ENCODE measurements at places on chromosomes 13 and 19.

DNA sequence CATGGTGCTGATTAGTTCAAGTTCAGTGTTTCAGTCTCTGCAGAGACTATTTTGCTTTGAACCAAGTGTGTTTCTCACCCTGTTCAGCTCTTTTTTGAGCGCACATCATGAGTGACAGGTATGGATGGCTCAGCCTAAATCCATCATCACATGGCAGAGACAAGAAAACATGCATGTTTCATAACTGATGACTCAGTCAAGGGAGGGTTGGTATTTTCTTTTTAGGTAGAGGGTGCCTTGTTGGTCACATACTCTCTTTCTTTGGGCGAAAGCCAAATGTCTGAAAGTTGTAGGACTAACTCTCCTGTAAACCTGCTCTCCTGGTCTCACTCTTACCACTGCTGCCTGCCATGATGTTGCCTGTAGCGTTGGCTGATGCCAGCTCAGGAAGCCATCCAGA lies 48.1 kb upstream of the RAP2A start:
- no peak for DNase-seq

DNA sequence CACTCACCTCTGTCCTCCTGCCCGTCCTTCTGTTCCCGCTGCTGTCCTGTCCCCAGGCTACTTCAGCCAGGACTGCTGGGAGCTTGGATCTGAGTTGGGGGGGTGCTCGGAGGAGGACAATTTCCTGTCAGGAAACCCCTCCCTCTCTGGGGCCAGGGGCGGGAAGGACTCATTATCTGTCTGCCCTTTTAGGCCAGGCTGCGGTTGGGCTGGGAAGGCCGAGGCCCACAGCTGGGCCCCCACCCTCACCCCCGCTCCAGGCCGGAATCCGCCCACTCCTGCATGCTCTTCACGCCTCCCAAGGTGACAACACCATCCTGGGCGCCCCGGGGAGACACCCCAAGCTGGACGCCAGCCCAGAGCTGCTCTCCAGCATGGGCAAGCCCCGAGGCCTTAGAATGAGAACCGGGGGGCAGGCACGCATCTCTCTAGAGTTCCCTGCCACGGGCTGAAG lies at the start of gene EXOC3L2:
TSS of gene EXOC3L2 (minus strand) at position 74 of the 454 bp plus-strand sequence. CDS start 6,362 bp downstream, outside the sequence.
- no peak for DNase-seq

GRCh38 chr13:44867825-44868224 lies 121.4 kb downstream of the NUFIP1 start:
- DNase-seq = no peak

GRCh38 chr13:29877456-29878078 lies 27.1 kb upstream of the UBL3 start:
- no peak for DNase-seq

GRCh38 chr13:45768656-45769479 lies 66.7 kb downstream of the CBY2 start:
- DNase-seq = no peak

- no peak for DNase-seq
Observed at GRCh38 chr13:67574320-67575233, 344.4 kb upstream of the PCDH9 start.

DNA sequence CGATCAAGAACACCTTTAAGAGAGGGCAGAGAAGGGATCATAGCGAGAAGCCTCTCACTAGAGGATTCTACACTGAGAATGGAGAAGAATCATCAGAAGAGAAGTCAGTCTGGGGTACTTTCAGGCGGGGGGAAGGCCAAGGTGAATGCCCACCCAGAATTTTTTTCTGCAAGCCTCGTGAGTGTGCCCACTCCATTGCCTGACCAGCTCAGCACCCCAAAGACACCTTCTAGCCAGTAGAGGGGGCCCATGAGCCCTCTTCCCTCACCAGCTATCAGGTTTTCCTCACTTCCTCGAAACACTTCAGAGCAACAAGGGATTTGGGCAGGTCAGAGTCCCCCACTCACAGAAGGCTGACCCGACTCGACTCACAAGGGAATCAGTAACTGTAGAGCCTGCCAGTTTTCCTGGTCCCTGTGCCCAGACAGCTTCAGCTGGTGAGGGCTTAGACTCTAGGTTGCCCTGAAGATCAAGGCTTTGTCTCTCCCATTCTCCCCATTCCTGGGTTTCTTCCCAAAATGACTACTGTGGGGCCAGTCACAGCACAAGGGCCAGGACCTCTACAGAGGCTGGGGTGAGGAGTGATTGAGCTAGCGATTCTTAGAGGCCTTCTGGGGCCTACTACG lies 18.4 kb downstream of the NLRP13 start:
- no peak for DNase-seq

DNA sequence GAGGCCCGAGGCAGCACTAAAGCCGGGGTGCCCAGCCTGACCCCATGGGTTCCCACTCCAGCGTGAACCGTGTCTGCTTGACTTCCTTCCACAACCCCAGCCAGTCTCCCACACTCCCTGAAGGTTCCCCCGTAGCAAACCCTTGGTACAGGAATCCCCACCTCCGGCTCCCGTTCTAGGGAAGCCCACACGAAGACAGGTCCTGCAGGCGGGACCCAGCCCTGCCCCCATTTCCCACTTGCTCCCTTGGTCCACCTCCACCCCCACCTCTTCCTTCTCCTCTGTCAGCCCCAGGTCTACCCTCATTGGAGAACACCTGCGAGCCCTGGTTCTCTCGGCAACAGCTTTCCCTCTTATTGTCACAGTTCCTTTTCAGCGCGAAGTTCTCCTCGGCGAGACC lies 23.9 kb downstream of the C19orf81 start:
- DNase-seq = no peak

DNA sequence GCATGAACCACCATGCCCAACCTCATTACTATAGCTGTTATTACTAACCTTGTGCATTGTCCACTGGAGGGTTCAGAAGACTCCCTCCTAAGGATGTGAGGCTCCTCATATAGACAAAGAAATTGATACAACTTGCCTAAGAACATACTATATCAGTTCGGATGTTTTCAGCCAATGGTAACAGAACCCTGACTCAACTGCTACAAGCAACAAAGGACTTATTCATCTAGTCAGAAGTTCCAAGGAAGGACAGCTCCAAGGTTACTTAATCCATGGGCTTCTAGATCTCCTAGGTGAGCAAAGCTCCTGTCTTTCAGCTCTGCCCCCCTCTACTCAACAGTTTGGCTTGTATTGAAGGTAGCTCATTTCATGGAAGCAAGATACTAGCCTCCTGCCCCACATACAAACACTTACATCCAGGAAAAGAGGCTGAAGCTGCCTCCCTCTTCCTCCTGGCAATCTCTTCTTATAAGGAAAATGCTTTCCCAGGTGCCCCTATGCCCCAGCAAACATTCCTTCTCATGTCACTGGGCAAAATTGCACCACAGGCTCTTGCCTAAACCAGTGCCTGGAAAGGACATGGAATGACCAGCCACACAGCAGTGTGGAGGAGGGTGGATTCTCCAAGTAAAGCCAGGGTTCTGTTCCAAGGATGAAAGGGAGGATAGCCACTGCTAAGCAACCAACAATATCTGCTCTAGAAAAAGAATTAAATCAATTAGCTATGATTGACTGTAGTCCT lies 497.8 kb downstream of the FOXO1 start:
- no peak for DNase-seq

DNA sequence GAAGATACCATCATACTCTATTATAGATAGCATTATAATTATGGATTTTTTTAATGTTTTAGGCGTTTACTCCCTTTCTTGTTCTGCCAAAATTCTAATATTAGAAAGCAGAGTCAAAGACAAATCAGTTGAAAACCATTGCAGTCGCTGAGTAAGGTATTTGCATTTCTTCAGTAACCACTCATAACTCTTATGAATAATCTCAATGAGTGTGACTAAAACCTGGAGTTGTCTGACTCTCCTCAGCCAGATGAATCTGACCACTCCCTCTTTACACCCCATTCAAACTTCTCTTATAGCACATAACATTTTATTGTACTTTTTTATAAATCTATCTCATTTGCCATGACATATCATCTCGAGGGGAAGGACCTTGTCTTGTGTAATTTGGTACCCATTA lies 1006.5 kb downstream of the DIAPH3 start:
- DNase-seq = no peak

- no peak for DNase-seq
Observed at GRCh38 chr13:84431646-84432045, 549.4 kb upstream of the SLITRK1 start.

GRCh38 chr19:16527971-16528521 lies 14.2 kb downstream of the CHERP start:
- no peak for DNase-seq

DNA sequence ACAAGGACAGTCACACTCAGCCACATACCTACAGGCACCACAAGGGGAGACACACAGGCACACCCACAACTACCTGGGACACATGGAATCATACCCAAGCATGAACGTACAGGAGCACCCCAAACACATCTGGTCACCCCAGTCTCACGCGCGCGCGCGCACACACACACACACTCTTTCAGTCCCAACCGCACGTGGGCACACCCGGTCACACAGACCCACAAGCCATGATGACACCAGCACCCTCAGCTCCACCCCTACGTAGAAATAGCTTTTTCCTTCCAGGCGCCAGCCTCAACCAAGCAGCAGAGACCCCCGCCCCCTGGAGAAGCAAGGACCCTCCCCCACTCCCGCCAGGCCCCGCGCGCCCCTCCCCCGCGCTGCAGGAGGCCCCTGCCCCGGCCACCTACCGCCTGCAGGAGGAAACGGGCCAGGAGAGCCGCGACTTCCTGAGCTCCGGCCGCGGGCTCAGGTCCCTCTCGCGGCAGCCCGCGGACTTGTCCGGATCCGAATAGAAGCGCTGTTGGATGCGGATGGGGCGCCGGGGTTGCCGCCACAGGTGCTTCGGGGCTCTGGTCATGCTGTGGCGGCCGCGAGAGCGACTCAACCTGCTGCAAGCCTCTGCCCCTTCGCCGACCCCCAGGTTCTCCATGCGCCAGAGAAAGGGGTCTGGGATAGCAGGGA lies 6.4 kb upstream of the PDE4C start:
- DNase-seq = no peak

GRCh38 chr13:23440821-23441618 lies 7.5 kb upstream of the SACS start:
- DNase-seq = no peak

- DNase-seq = no peak
Observed at GRCh38 chr19:21588065-21588601, 82.7 kb downstream of the ZNF429 start.

GRCh38 chr13:100828226-100828625 lies 153.6 kb upstream of the TMTC4 start:
- DNase-seq = no peak

DNA sequence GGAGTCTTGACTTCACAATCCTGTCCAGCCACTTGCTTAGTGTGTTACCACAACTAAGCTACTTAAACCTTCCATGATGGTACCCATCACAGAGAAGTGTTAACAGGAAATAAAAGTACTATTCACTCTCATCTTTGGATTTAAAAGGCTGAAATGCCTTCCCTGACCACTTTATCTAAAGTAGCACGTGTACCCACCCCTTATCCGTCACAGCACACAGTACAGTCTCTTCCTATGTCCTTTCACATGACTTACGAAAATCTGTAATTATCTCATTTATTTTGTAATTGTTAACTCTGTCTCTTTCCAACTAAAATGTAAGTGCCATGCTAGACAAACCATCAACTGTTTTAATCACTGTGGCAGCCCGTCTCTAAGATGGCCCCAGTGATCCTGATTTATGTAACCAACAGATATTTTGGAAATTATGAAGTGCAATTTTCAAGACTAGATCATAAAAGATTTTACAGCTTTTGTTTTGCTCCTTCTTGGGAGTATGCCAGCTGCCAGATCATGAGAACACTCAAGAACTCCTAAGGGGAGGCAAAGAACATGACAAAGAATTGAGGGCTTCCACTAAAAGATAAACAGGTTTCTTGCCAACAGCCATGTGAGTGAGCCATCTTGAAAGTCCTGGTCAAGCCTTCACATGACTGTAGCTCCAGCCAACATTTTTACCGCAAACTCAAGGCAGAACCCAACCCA lies 44.9 kb downstream of the DIAPH3 start:
- no peak for DNase-seq

GRCh38 chr13:79660361-79660760 lies 179.4 kb downstream of the NDFIP2 start:
- DNase-seq = no peak

GRCh38 chr19:5803441-5803751 lies 1.5 kb upstream of the NRTN start:
- no peak for DNase-seq

DNA sequence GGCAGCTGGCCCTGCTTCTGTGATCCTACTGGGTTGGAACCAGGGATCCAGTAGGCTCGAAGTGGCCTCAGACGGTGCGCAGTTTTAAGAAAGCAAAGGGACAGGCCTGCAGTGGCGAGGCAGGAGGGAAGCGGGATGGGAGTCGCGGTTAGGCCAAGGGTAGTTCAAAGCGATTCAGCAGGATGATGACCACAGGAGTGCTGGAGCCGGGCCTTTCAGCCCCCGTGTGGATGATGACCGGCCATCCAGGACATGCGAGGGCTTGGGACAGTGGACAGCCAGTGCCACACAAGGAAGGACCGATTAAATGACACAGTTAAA lies 854 bp downstream of the RNASEH2B start:
- peak; percentile 56 for DNase-seq

- no peak for DNase-seq
Observed at GRCh38 chr19:18109341-18109732, 11.8 kb downstream of the MAST3 start.

- DNase-seq = no peak
Observed at GRCh38 chr13:39468306-39468705, 134.7 kb downstream of the LHFPL6 start.

DNA sequence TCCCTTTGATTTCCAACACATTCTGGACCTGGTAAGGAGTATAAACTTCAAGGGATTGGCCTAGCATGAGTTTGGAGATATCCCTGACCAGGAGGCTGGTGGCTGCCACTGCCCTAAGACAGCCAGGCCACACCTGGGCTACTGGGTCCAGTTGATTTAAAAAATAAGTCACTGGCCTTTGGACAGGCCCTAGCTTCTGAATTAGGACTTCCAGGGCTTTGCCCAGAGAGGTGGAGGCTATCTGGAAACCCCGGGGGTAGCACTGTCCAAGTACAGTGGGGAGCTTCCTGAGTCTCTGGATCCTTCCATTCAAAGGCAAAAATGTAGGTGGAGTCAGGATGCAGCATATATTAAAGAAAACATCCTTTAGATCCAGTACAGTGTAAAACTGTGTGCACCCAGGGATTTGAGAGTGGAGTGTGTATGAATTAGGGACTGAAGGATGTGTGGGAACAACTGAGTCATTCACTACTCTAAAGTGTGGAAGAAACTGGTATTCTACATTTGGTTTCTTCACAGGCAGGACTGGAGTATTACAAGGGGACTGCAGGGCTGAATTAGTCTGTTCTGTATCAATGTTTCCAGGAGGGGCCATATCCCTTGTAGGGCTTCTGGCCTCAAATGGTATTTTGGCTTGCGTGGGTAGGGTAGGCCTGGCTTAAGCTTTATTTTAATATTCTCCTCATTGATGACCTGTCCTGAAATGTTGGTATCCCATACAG lies 14.8 kb upstream of the FCGBP start:
- DNase-seq = no peak

Data from AG08396 (cell line).